ENCODE measurements at places on chromosomes 11 and 22.

DNA sequence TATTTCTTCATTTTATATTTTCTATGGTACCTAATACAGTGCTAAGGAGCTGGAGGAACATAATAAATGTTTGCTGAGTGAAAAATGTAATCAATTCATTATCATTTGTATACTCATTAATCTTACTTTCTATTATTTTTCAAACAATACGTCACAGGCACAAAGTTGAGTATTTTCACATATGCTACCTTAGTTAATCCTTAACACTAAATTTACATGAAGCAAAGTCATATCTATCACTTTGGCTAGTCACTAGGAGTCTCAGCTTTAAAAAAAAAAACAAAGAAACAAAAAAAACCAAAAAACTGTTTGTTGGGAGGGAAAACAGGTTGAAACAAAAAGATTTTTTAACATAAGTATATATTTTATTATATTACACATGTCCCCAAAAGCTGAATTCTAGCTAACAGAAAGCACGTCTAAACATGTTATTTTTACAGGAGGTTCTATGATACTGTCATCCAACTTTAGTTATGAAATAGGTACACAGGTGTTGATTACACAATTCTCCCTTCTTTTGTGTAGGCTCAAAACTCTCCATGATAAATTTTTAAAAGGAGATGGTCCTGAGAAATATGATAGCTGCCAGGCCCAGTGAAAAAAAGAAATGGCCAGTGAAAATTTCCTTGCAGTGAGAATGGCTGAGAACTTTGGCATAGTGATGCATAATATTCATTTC, 14.3 kb downstream of the HPS5 start:
- DNase-seq, result no peak

DNA sequence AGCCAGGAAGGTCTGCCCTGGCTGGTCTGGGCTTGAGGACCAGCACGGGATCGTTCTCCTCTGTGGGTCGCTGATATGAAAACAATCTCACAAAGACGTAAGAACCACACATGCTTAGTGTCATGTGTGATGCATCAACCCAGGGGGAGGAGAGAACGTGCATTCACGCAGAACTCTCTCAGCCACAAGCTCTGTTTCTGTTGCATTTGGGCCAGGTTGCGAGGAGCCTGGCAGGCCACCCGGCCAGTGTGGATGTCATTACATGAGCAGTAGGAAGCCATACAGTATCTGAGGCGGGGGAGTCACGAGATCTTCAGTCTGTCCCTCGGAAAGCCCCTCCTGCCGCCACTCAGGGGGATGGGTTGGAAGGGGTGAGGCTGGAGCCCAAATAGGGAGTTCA, 53.1 kb upstream of the KCNQ1OT1 start:
- DNase-seq, result no peak

DNA sequence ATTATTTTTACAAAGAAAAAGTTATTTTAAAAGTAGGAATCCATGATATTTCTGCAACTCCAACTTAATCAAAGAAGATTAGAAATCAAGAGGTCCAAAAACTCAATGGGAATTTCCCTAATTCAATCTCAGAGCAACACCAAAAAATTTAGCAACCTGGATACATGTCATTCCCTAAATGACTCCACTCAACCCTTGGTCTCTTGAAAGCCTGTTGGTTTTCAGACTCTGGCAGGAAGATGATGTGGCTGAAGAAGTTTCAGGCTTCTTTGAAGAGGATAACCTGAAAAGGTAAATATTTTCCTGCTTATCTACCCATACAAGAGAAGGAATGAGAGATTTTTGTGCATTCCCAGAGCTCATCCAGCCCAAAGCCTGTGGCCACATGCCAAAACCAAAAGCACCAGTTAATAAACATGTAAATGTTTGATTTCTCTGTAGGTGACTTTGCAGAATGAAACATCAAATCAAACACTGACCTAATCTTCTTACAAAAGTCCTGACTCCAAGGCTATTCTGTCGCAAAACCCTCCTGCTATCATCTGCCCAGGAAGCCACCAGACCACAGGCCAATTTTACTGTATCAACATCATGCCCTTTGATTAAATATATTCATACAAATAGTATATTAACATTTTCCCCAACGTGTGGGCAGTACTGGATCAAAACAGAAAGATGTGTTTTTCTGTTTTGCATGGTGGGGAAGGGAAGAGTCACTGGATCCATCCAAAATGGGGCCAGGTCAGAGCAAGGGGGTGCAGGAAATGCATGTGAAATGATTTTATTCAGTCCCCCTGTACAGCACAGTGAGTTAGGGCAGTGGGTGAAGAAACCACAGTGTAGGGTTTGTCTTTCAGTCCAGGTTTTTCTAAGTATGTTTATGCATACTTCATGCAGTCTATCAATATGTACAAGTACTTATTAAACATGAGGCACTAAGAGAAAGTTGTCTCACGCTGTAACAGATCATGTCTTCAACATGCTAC, 38.8 kb downstream of the SMCO4 start:
- DNase-seq, result no peak

GRCh38 chr11:80365076-80365725, 924.4 kb upstream of the TENM4 start:
- DNase-seq, result no peak

- DNase-seq, result no peak
Observed at GRCh38 chr11:75667831-75668450, 897 bp downstream of the MAP6 start.

DNA sequence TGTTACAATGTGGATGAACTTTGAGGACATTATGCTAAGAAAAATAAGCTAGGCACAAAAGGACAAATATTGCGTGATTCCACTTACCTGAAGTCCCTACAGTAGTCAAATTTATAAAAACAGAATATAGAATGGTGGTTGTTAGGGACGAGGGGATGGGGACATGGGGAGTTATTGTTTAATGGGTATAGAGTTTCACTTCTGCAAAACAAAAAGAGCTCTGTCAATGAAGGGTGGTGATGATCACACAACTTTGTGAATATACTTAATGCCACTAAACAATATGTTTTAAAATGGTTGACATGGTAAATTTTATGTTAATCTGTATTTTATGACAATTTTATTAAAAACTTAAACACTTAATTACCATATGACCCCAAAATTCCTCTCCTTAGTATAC, 26.1 kb downstream of the INTS4 start:
- no peak for DNase-seq

DNA sequence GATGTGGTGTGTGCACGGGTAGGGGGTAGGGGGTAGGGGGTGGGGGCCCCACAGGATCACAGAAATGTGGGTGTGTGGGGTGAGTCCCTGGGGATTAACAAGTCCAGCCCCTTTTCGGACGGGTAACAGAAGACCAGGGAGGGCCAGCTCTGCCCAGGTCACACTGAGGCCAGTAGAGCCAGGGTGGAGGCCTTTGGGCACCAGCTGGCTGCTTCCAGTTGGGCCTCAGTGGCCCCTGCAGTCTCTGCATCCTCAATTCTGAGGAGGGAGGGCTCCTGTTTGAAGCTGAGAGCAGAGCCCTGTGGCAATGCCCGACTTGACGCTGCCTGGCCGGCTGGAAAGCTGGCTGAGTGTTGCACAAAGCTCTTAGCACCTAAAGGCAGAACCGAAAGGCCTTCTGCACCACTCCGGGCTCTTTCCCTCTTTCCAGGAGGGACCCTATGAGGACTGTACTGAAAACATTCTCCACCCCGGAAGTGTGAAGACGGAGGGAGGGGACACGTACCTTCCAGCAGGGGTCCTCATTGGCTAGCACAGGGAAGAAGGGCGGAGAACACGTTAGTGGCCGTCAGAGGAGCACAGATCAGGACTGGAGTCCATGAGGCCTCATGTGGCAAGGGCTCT, 120.4 kb downstream of the PHF21B start:
- DNase-seq, result no peak

Data from fibroblast of skin of left quadriceps (primary cell).